ENCODE measurements at places on chromosomes 5 and 9.

DNA sequence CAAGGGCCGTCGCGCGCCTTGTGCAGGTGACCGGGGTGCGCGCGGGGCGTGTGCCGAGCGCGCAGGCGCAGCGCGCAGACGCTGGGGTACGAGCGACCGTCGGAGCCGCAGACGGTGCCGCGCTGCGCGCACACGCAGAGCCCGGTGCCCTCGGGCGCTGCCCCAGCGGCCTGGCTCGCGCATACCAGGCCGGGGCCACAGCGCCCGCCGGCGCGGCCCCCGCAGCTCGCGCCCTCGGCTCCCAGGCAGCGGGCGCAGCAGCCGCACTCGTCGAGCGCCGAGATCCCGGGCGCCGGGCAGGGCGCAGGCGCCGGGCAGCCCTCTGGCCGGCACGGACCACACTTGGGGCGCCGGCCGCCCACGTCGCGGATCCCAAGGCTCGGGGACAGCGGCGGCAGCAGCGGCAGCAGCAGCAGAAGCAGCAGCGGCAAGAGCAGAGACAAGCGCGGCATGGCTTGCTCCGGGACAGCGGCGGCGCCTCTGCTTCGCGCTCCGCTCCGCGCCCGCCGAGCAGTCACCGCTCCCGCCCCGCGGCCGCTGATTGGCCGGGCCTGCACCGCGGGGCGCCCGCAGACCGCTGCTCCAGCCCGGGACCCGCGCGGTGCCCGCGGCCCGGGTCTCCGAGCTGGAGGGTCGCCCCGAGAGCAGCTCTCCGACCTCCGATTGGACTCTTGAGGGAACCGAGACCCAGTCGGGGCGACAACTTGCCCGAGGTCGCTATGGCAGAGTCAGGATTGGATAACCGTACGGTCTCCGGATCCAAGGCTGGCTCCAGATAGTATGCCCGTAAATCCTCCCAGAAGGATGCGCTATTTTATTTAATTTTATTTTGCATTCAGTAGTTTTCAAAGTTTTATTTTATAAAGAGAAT lies at the start of gene IGFBPL1:
TSS of gene IGFBPL1 (minus strand) at position 482 of the 871 bp plus-strand sequence. CDS start at position 452, 30 bp downstream.
- DNase-seq, result no peak

GRCh38 chr5:68268852-68269130 lies 53.2 kb downstream of the PIK3R1 start:
- DNase-seq, result no peak

GRCh38 chr5:68555907-68556681 lies 340.5 kb downstream of the PIK3R1 start:
- DNase-seq, result no peak

GRCh38 chr5:27465140-27465539 lies 426.8 kb upstream of the CDH9 start:
- DNase-seq, result no peak

GRCh38 chr5:129743541-129744187 lies 4.2 kb upstream of the MINAR2 start:
- DNase-seq, result no peak
